Upper lobe of left lung (tissue), 6 donors: ENCODE measurements at places on chromosomes 2 and 18. TPM values are rescaled to one million over a fixed set of nuclear protein-coding genes. Genes with fewer than 3 reads are reported as not detected.

DNA sequence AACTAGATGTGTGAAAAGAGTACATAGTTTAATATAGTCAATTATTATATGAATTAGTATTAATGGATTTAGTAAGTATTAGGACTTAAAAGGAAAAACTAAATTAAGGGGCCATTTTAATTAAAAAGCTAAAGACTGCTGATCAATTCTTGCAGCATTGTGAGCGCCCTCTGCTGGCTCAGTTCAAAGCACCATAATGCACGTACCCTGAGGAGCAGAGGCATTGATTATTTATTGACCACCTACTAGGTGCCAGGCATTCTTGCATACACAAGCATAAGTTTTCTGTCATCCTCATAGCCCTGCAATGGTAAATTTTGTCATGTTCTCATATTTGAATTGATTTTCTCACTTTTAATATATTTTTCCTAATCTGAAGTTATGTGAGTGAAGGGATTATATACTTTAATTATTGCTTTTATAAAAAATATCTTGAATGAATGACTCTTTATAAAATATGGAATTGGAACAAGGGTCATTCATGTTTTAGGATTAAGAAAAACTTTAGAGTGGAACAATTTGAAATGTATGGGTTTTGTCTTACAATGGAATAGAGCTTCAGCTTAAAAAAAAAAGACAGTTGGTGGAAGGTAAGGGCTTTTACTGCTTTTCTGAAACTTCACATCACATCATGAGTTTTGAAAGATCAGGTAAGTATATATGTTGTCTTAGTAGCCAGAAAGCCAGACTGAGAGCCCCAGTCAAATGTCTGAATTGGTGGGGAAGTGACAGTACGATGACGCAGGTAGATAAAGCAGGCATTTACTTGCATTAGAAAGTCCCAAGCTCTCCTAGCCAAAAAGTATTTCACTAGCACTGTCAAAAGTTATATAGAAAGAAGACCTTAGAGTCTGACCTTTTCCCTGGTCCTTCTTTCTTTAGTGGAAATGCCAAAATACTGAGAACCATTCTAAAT lies 9.7 kb downstream of the ITGA4 start:
- DNase-seq: no peak

Gene MC4R
- total RNA-seq: not detected

DNA sequence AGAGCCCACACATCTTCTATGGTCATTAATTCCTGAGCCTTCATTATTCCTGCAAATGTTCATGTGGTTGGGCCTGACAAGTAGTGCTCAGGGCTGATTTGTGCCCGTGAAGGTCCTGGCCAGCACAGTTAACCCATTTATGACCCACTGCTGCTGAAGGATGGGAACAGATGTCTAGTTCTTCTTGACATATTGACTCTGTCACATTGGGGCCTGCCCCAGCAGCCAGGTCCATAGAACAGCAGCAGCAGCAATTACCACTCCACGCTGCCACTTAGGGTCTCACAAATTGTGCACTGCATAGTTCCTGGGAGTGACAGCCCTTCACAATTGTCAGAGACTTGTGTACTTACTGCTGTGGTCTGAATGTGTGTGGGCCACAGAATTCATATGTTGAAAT lies 442.3 kb upstream of the RGPD4 start:
- DNase-seq: no peak

- no peak for DNase-seq
These were observed 17.8 kb downstream of the FAM110C start for GRCh38 chr2:28406-28975.

DNA sequence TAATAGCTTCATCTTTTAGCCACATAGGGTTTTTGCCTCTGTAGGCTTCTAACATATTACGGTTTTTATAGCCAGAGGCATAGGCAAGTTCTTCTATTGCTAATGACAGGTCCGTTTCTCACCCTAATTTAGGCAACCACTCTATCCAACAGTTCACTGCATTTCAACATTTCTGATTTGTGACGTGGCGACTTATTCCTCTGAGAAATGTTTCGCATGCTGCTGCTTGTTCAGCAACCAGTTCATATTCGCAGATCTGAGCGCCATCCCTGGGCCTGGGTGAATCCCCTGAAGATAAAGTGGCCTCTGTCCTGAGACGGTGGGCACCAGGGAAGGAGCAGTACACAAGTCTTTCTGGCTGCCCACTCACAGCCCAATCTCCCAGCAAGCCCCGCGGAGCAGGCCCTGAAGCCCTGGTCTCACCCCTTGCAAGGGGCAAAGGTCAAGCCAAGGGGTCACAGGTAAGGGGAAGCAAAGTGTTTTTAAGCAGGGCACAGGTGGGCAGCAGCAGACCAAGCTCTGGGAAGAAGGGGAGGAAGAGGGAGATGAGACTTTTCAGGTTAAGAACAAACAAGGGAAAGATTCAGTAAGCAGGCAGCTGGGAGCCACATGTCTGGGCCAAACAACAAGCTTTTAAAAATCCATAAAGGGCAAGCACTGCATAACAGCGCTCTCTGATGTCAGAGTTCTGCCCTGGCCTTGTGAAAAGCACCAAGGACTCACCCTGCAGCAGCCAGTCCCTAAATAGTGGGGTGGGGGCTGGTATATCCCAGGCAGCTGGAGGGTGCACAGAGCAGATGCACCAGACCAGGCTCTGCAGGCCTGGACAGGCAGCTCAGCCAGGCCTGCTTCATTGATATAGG lies 10.8 kb upstream of the COX7A2L start:
- peak; percentile 34 for DNase-seq

DNA sequence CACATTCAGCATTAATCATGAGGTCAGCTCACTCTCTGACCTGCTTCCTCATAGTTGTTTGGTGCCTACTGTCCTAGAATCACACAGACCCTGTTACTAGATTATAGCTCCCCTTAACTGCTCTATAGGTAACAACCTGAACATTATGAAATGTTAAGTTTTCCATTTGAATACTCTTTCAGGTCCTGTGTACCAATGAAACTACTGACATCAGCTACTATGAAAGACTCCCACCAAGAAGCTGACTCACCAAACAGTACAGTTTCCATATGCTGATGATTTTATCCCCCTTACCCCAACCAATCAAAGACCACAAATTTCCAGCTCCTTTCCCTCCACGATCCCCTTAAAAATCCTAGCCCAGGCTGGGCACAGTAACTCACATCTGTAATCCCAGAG lies 56.3 kb downstream of the SRBD1 start:
- DNase-seq: no peak

- DNase-seq: no peak
These were observed 76.0 kb downstream of the ALPK2 start for GRCh38 chr18:58552896-58553295.

DNA sequence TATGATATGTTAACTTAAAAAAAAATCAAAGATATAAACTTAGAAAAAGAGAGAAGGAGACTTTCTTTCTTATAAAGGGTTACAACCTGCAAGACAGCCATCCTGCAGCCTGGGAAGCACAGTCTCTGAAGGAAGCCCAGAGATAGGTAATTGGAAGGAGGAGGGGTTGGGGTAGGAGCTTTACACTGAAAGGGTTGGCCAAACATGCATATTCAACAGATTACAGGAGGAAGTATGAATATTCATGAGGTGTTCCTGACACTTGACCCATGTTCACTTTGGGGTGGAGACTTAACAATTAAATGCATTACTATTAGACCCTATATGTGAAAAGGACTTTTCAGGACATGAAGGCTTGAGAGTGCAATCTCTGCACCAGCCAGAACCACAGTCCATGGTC lies 71.7 kb upstream of the CDH2 start:
- no peak for DNase-seq

Gene MYOM1
- total RNA-seq: 0.76 TPM

Gene LYG1
- not detected for total RNA-seq

- no peak for DNase-seq
These were observed 859 bp downstream of the GREB1L start for GRCh38 chr18:21242780-21243401.
